Smooth muscle cell of bladder (primary cell): ENCODE measurements at places on chromosomes 12 and 14. TPM values are rescaled to one million over a fixed set of nuclear protein-coding genes. Genes with fewer than 3 reads are reported as not detected.

Gene CD163L1
- 0.09 and 0.28 TPM in 2 replicates for total RNA-seq

Gene CISTR
- not detected in 2 replicates for total RNA-seq

Gene RPL10L
- not detected in 2 replicates for total RNA-seq

Gene TMEM229B
- total RNA-seq: 0.57 and 1.0 TPM in 2 replicates

Gene SLCO1B1
- total RNA-seq: not detected in 2 replicates

Gene TSPAN9
- 22.0 and 23.3 TPM in 2 replicates for total RNA-seq

Gene KIF26A
- under 0.01 and 0.14 TPM in 2 replicates for total RNA-seq

Gene NRIP2
- not detected in 2 replicates for total RNA-seq

Gene GPRC5D
- total RNA-seq: not detected in 2 replicates

Gene ACSM4
- total RNA-seq: not detected in 2 replicates

Gene RASAL1
- total RNA-seq: not detected in 2 replicates

Gene SH2B3
- 10.2 and 12.2 TPM in 2 replicates for total RNA-seq

Gene LRRIQ1
- 0.14 and 0.28 TPM in 2 replicates for total RNA-seq

Gene SERPINA6
- not detected in 2 replicates for total RNA-seq

Gene SERPINA1
- under 0.01 TPM in 1 of 2 replicates, not detected in the other for total RNA-seq

Gene TNS2
- 23.2 and 37.3 TPM in 2 replicates for total RNA-seq

Gene CLEC4E
- total RNA-seq: not detected in 2 replicates

Gene LRRC43
- 1.00 and 2.6 TPM in 2 replicates for total RNA-seq

Gene TMEM132C
- total RNA-seq: not detected in 2 replicates

Gene AKAP3
- 0.85 and 1.5 TPM in 2 replicates for total RNA-seq

Gene SERPINA9
- total RNA-seq: not detected in 2 replicates

Gene SMCO2
- 0.14 TPM in 1 of 2 replicates, not detected in the other for total RNA-seq

Gene EML5
- under 0.01 TPM in 2 replicates for total RNA-seq
